ENCODE measurements at places on chromosomes 5 and 9. TPM values are rescaled to one million over a fixed set of nuclear protein-coding genes. Genes with fewer than 3 reads are reported as not detected.

DNA sequence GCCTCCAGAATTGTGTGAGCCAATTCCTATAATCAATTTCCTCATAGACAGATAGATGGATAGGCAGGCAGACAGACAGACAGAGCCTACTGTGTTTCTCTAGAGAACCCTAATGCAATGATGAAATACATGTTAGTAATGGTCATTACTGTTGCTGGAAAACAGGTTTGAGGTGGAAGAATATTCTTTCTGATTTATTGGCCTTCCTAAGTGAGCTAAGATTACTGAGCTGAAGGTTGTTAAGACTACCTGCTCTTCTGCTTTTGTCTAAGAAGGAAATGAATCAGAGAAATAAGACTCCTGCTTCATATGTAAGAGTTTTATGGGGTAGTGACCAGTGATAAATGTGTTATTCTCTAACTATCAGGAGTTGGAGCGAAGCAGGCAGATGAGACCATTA is 219.9 kb downstream of the ELAVL2 start:
- no peak for DNase-seq

GRCh38 chr5:87411973-87412629 is 629 bp downstream of the CCNH start:
- DNase-seq, result no peak

DNA sequence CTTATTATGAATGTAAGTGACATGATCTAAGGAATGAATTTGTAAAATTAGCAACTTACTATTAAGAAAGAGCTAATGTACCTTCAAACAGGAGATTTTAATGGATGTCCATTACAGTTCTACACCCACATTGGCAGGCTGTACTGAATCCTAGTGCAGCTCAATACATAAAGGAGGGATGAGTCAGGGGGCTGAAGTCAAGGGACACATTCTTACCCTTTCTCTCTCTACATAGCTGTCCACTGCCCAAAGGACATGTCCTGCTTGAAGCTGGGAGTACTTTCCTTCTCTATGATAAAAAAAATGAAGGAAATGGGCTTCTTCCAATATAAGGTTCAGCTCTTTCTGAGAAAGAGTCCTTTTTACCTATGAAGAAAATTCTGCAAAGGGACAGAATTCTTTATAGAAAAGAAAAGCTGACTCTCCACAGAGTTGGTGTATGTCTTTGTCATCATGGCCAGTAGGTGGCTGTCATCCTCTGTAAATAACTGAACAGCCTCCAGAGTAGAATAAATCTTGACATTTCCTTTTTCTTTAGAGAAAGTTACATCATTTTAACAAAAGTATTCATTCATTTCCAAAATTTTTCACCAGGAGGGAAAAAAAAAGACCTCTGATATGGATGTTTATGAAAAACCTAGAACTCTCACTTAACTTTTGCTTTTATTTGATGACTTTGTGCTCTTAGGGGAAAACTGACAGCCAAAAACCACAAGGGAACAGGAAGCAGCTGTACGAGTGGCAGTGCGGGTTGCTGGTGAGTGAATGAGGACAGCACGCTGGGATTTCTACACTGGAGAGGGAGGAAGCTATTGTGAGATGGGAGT is 13.1 kb upstream of the IFNA14 start:
- peak; percentile 31 for DNase-seq

GRCh38 chr9:35907711-35908503 is 1.4 kb upstream of the SPAAR start:
- DNase-seq, result no peak

- DNase-seq, result no peak
Measured at GRCh38 chr5:40198736-40199135, 481.0 kb upstream of the PTGER4 start.

DNA sequence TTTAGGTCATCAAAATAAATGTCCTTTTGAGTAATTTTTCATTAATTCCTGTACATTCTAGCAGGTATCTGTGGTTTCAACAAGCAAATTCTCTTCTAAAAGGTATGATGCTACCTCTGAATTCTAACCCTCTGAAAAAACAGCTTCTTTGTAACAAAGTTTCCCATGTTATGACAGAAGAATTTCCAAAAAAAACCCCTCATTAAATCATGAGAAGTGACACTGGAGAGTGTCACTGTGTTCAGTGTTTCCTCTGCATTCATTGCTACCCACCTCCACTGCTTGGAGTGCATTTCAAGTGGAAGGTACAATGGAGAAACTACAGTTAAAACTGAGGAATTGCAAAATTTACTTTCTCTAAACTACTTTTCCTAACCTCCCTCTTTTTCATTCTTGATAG is 10.1 kb downstream of the CDKN2A start:
- DNase-seq, result no peak

GRCh38 chr9:114721491-114722079 is 39.6 kb upstream of the TEX48 start:
- DNase-seq, result no peak

DNA sequence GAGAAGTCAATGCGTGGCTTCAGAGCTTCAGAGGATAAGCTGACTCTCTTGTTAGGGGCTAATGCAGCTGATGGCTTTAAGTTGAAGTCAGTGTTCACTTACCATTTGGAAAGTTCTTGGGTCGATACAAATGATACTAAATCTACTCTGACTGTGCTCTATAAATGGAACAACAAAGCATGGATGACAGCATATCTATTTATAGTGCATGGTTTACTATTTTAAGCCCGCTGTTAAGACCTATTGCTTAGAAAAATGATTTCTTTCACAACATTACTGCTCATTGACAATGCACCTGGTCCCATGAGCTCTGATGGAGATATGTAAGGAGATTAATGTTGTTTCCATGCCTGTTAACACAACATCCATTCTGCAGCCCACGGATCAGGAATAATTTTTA is 435.7 kb downstream of the MAT2B start:
- no peak for DNase-seq

DNA sequence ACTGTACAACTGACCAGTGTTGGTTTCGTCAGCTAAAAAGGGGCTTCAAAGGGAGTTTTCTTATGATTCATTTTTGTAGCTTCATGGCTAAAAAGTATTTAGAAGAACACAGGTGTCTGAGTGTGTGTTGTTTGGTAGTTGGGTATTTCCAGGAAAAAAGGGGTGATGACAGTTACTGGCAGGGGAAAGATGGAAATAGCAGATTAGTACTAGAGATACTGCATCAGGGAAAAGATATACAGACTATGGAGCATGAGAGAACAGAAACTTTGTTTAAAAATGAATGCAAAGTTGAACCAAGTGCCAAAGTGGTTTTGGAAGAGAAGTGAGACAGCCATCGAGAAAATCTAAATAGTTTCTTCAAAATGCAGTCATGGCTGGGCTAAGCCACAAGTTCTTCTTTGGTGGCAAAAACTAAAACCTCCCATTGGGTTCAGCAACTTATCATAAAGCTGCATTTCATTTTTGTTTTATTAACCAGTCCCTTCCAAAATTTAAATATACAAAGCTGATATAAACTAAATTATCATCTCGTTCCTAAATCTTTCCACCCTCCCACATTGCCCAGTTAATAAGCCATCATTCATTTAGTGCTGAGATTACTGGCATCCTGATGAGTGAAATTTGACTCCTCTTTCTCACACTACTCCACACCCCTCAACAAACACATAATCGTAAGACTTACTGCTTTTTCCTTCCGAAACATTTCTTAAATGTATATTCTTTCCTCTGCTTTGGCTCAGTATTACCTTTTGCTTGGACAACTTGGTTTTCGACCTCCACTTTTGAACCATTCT is 33.5 kb downstream of the ELL2 start:
- no peak for DNase-seq

GRCh38 chr9:137630679-137631078 is 11.9 kb downstream of the EHMT1 start:
- no peak for DNase-seq

DNA sequence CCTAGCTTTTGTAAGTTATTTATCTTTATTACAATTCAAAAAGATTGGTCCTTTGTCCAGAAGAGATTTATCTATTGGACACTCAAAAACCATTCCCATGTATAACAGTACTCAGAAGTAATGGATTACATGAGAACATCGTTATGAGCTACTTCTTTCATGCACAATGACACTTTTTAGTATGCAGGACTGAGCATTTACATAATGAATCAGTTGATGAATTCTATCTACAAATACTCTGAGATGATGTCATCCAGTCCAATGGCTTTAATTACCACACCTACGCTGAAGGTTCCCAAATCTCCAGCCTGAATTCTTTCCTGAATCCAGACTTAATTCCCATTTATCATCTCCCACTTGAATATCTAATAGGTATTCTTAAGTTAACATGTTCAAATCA is 75.3 kb downstream of the PTBP3 start:
- no peak for DNase-seq

GRCh38 chr9:88775037-88775471 is 216.2 kb upstream of the S1PR3 start:
- DNase-seq, result no peak

GRCh38 chr9:131465401-131465800 is 37.3 kb upstream of the POMT1 start:
- no peak for DNase-seq

The GMCL2 gene
- not detected for total RNA-seq

The TSSK1B gene
- total RNA-seq, result not detected

The SH3TC2 gene
- 10.0 TPM for total RNA-seq

The GPR150 gene
- total RNA-seq, result 5.1 TPM

- DNase-seq, result no peak
Measured at GRCh38 chr5:107551088-107551487, 119.6 kb downstream of the EFNA5 start.
